ENCODE measurements at places on chromosomes 1 and 21.

GRCh38 chr1:171961861-171962260 is 120.6 kb downstream of the DNM3 start:
- no peak for DNase-seq

DNA sequence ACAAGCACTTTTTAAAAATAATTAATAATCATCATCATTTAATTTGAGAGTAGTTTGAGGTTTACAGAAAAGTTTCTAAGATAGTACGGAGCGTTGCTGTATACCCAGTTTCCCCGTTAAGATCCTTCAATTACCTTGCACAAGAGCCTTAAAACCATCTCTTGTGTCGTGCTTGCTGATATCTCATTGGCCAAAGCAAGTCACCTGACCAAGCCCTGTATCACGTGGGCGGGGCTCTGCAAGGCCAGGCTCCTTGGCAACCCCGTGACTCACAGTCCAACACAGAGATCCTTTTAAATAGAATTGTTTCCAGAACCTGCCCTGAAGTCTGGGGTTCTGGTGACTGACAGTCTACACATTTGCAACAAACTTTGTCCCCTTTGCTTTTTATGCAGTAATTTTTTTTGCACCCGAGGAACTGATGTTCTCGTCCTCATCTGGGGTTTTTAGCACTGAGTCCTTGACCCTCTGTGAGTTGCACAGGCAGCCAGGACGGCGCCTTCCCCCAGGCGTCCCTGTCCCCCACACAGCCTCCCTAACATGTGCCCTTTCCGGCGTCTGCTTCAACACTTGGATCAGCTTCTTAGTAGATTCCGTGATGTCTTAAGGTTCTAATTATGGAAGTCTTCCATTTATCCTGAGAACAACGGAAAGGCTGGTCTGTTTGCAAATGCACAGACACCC is 183.3 kb upstream of the TMEM51 start:
- DNase-seq = no peak

DNA sequence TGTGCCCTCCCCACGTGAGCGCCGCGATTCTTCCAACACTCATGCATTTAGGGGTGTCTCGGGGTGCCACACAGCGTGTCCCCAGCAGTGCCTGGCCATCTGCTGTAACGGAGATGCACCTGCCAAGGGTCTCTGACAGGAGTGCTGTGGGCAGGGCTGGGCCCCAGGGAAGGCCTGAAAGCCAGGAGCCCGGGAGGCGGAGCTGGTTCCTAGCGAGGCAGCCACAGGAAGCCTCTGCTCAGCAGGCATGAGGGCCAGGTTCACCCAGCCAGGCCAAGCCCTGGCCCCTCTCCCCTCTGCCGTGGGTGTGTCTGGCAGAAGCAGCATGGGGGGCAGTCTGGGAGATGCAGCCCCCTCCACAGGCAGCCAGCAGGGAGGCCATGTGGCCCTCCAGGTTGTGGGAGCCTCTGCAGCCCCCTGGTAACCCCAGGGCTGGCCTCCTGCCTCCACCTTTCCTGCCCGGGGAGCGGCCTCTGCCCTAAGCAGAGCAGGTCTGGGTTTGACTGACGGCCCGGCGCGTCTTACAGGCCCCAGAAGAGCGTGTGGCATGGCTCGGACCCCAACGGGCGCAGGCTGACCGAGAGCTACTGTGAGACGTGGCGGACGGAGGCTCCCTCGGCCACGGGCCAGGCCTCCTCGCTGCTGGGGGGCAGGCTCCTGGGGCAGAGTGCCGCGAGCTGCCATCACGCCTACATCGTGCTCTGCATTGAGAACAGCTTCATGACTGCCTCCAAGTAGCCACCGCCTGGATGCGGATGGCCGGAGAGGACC is 30.4 kb downstream of the SLC19A1 start:
- no peak for DNase-seq

DNA sequence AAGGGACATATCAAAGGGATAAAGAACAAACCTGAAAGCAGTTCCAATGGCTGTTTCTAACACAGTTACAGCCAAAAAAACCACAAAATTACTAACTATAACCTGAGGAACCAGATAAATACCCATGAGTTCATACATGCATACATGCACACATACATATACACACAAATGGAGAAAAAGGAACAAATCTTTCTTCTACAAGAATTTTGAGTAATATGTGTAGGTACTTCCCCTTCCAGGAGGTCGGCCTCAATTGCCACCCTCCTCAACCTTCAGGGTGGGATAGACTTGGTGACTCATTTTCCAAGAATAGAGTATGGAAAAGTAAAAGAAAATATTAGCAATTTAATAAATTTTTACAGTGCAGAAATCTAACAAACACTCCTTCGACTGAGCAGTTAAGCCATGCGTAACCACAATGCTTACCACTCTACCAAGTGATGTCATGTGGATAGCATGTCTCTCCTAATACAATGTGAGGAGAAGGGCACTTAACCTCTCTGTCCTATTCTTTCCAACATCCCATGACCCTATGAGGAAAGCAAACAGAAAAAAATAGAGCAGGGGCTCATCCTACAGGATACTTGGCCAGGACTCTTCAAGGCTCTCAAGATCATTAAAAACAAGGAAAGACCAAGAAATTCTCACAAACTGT is 243.0 kb upstream of the RUNX1 start:
- no peak for DNase-seq

DNA sequence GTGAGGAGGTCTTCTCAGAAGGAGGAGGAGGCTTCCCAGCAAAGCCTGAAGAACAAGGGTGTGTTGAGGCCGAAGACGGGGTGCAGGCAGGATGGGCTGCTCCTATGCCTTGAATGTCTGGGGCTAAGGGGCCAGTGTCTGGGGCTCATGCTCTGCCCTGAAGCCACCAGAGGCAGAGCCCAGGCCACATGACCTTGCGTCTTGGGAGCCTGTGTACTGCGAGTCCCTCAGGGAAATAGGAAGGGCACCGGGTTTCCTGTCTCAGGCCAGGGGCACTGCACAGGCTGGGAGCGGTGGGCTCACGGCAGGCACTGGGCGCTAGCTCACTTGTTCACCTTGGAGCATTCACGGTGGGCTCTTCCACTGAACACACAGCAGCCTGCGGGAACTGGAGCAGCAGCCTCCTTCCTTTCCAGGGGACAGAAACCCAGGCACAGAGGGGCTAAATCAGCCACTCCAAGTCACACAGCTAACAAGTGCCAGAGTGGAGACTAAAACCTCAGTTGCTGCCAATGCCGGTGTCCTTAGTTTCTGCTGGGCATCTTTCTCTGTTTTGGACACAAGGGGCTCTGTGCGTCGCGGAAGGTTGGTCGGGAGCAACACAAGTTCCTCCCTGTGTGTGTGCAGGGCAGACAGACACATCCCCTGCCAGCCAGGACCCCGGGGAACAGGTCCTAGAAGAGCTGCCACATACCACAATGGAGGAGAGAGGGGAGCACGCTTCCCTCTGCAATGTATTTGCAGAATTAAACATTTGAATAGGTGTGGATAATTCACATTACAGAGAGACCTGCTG is 104.8 kb upstream of the C1orf174 start:
- no peak for DNase-seq

- no peak for DNase-seq
These were observed 37.9 kb upstream of the PDC start for GRCh38 chr1:186498695-186499389.

- no peak for DNase-seq
These were observed 12.8 kb downstream of the ZNF687 start for GRCh38 chr1:151294742-151295462.

DNA sequence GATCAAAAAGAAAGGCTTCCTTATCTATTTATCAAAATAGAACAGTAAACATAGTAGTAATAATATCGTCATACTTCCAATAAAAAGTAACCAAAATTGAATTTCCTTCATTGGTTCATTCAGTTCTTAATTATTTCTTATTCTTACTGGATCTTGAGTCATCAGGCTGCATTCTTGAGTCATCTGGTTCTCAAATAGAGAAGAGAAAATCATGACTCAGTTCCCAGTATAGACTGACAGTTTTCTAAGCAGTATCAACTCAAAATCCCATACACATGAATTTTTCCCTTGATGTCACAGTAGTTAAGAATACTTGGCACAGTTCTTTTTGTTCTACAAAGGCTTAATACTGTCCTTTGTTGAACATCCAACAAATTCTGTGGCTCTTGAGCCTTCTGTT is 626.9 kb upstream of the ADGRL4 start:
- DNase-seq = no peak

DNA sequence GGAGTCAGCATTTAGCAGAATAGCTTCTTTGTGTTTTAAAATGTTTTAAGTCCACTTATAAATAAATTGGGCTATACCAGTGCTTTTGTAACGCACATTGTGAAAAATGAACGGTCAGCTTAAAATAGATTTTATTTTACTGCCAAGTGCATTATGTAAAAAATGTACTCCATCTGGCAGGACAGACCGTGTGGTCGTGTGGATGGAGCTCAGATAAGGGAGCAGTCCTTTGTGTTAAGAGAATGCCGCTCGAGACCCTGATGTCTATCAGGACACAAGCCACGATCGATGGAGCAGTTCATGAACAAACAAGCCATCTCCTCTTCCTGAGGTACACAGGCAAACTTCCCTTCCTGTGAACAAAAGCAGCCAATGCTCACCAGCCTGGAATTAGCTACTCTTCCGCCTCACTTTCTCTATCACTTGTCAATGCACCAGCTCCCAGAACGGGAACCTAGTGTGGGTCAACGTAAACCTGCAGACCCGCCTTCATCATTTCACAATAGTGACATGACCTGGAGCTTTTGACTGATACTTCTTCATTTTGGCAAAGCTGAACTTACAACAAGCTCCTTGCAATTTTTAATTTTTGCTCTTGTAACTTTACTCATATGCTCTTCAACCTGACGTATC is 243.5 kb downstream of the TGFB2 start:
- DNase-seq = no peak

- no peak for DNase-seq
These were observed 31.5 kb downstream of the C1orf198 start for GRCh38 chr1:230836793-230837192.
